ENCODE measurements at places on chromosomes 5 and 9.

- DNase-seq, result no peak
These were observed 249.3 kb downstream of the ICE1 start for GRCh38 chr5:5671823-5672222.

DNA sequence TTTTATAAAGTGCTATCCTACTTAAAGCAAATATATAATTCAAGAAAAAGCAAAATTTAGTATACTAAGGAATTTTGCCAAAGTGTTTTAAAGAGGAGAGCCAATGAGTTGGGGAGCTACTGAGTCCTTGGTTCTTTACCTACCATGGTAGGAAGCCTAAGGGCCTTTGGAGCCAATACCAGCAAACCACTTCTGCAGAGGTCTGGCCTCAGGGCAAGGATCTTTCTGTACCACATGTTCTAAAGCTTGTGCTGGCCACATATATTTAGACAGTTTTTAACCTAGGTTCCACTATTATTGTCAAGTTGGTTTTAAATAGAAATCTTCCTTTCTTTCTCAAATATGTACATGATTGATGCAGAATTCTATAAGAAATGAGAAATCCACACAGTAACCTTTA lies 172.3 kb upstream of the NREP start:
- DNase-seq, result no peak

DNA sequence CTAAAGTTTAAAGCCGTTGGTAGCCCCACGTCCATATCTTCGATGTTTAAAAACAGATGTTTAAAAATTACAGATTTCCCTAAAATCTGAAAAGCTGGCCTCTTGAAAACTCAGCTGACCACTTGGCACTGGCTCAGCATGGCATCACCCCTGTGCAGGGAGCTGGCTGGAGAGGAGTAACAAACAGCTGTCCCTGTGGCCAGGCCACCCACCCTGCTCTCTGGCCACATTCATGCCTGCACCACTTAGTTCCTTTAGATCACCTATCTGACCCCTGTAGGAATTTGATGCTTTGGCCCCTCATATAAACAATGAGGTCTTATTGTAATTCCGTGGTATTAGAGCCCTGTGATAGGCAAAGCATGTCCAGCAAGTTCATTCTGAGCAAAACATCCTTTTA lies 107.5 kb downstream of the FRMD3 start:
- DNase-seq, result no peak

DNA sequence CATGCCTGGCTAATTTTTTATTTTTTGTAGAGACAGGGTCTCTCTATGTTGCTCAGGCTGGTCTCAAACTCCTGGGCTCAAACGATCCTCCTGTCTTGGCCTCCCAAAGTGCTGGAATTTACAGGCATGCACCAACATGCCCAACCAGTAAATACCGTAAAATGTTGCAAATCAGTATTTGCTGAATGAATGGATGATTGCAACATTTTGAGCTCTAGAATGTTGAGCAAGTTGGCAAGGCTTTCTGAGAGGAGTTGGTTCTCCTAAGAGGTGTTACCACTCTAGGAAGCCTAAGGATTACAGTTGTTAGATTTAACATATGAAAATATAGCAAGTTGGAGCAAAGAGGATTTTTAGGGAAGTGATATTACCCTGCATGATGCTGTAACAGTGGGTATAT lies 15.6 kb upstream of the DMXL1 start:
- no peak for DNase-seq

- no peak for DNase-seq
These were observed 38.3 kb downstream of the ANKRD33B start for GRCh38 chr5:10602031-10602806.

DNA sequence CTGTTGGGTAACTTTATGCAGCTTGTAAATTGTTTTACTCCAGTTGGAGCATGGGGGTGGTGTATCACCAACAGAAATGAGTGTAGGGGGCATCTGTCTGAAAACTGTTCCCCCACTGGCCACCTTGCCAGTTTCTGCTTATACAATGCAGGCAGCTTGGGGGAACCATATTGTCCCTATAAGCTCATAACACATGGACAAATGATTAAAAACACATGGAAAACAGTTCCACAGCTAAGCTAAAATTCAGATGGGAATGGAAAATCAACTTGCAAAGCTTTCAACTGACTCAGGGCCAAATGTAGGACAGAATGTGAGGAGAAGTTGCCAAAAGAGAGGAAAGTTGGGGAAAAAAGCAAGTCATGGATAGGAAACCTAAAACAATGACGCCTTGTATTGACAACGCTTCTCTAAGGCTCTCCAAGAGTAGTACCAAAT lies 7.9 kb upstream of the CER1 start:
- no peak for DNase-seq

DNA sequence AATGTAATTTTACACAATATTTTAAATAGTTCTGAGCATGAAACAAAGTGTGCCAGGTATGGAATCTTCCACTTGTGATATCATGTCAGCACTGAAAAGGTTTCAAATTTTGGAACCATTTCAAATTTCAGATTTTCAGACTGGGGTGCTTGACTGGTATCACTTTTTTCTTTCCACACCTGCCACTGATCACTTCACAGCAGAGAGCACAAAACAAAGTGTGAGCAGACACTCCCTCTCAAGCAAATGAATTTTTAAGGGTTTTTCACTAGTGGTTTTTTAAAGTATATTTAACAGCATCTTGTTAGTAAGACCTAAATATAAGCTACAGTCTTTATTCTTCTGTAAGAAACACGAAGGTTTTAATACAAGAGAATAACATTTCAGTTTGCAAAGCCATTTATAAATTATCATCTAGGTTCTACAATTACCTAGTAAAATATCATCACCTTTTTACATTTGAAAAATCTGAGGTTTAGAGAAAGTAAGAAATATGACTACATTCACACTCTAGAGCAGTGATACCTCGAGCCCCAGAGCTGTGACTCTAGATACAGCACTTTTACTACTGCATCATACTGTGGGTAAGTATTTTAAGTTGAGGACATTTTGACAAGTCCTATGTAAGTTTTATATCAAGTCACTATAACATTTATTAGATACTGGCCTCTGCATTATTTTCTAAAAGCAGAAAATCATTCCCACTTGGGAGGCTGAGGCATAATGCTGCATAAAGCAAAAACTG lies 14.6 kb downstream of the GOLPH3 start:
- no peak for DNase-seq

Data from activated CD4-positive, alpha-beta T cell treated with anti-CD3 and anti-CD28 coated beads, Interleukin-2, Interleukin-6, amounts not matched to agents 100 ng/mL and 50 ng/mL, durations not matched to agents 16 hours and 8 hours (primary cell).